CD4-positive, alpha-beta T cell treated with Interleukin-17A for 1 hour (primary cell): ENCODE measurements at places on chromosomes 7 and 10.

- DNase-seq: no peak
These were observed 14.9 kb upstream of the IFIT1B start for GRCh38 chr10:89362929-89363328.

DNA sequence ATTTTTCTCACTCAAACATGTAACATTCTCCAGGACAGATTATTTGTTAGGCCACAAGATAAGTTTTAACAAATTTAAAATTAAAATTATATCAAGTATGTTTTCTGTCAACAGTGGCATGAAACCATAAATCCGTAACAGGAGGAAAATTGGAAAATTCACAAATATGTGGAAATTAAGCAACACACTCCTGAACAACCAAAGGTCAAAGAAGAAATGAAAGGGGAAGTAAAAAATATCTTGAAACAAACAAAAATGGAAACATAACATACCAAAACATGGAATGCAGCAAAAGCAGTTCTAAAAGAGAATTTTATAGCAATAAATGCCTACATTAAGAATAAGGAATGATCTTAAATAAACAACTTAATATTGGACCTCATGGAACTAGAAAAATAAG lies 147.3 kb downstream of the ZEB1 start:
- no peak for DNase-seq

GRCh38 chr7:1928645-1929348 lies 258.7 kb downstream of the ELFN1 start:
- DNase-seq: no peak

- DNase-seq: no peak
These were observed 125.4 kb downstream of the ZFAND4 start for GRCh38 chr10:45547207-45547606.

DNA sequence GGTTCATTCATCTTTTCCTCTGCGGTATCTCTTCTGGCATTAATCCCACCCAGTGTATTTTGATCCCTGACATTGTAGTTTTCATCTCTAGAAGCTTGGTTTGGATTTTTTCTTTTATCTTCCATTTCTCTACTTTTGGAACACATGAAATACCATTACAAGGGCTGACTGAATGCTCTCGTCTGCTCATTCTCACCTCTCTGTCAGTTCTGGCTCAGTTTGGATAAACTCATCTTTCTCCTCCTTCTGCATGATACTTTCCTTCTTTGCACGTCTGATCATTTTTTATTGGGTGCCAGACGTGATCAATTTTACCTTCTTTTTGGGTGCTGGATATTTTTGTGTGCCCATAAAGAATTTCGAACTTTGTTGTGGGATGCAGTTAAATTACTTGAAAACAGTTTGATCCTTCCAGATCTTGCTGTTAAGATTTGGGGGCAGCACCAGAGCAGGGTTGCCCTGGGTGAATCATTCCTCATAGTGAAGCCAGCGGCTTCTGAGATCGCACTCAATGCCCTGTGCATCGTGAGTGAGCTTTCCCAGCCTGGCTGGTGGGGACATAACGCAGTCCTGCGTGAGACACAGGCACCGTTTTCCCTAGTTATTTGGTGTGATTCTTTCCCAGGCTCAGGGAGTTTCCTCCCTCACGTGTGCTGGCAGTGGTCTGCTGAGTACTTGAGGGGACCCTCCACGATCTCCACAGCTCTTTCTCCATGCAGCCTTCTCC lies 53.8 kb downstream of the LHPP start:
- no peak for DNase-seq
